Renal cortex interstitium (tissue), 15 donors: ENCODE measurements at places on chromosomes 12 and 14. TPM values are rescaled to one million over a fixed set of nuclear protein-coding genes. Genes with fewer than 3 reads are reported as not detected.

The SLC8A3 gene
- polyA plus RNA-seq = 0.53 TPM

The NEMF gene
- 91.4 TPM for polyA plus RNA-seq

The USP44 gene
- polyA plus RNA-seq = 1.8 TPM

DNA sequence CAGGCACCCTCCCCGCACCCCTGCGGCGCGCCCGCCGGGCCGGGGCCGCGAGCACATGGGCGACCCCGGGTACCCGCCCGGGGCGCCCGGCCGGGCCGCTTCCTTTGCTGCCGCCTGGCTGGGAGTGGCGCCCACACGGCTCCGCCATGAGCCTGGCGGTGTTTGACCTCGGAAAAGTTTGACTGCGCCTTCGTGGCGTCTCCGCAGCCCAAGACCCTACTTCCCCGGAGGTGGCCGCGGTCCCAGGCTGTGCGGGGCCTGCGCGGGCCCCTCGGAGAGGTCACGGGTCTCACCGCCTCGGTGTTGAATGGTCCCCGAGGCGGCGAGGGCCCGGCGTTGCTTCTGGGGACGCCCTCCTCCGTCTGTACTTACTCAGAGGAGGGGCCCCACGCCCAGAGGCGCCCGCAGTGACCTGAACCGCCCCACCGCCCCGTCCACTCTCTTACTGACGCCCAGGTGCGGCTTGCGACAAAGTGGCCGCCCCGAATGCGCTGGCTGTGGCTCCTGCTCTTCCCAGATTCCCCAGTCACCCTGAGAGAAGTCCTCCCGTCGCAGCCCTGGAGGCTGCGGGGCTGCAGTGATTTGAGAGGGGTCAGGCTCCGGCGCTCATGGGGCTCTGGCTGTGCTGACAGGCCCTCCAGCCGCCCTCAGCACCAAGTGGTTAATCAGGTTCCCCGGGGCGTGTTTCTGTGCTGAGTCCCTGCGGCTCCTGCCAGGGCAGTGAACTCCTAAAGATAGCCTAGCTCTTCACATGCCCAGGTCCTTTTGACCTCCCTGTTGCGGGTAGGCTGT, 5.8 kb downstream of the KMT5A start:
- no peak for DNase-seq

DNA sequence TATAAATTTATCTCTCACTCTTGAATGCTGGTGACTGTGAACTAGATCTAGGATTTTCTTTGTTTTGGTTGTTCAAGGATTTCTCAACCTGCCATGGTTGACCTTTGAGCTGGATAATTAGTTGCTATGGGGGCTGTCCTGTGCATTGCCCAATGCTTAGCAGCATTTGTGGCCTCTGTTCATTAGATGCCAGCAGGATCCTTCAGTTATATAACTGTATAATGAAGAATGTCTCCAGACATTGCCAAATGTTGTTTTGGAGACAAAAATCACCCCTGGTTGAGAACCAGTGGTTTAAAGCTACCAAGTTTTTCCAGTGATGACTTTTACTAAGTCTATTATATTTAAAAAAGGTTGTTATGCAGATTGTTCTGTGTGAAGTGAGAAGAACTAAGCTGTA, 147.9 kb upstream of the STXBP6 start:
- no peak for DNase-seq

DNA sequence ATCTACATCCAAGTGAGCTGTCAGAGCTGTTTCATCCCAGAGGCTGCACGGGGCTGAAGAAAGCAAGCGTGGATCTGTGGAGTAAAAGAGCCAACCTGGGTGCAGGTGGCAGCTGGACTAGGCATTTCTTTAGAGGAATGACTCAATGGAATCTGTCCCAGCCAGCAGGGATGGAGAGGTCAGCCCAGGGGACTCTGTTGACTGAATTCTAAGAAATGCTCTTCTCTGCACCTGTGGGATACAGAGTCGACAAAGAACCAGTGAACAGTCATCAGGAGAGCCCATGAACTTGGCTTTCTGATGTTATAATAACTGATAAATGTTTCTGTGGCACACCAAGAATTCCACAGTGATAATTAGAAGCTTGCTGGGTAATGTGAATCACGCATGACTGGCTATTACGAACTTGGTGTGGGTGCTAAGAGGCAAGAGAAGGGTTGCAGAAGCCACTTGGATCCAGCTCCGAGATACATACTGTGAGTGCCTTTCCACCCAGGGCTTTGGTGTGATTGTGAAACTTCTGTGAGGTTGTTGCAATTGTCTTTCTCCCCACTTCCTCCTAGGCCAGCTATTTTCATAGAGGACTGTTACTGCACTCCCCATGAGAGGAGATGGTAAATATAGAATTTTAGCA, 16.2 kb downstream of the PYGL start:
- no peak for DNase-seq

- no peak for DNase-seq
Observed at GRCh38 chr14:73824536-73824935, 27.1 kb upstream of the PTGR2 start.

- no peak for DNase-seq
Observed at GRCh38 chr12:108933949-108934348, 54.1 kb downstream of the DAO start.
